ENCODE measurements at places on chromosomes 6 and 20.

- no peak for DNase-seq
Observed at GRCh38 chr6:41470331-41471063, 75.7 kb upstream of the FOXP4 start.

DNA sequence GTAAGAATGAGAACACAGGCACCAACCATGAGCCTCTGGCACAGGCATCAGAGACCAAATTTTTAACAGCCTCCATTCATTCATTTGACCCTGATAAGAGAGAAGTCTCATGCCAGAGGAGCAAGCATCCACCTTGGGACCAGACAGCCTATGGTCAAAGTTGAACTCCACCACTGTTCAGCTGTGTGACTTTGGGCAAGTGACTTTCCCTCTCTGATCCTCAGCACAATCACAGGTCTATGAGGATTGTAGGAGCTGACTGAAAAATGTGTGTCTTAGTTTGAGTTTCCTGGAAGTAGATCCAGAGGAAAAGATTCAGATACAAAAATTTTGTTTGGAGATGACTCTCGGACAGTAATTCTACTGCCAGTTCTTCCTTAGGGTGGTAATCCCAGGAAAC is 645.1 kb upstream of the DEFB115 start:
- no peak for DNase-seq

DNA sequence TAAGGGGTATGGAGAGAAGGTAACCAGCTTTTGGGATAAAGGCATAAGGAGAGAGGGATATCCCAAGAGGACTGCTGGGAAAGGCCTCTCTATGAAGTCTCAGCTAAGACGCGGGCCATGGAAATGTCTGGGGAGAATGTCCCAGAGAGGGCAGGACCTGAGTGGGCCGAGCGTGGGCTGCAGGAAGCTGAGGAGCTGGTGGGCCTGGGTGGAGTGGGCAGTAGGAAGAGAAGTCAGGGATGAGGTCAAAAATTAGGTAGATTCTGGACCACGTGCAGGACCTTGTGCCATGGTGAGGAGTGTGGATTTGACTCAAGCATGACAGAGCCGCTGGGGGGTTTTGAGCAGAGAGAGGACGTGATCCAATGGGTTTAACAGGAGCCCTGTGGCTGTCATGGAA is 66.5 kb upstream of the SULF2 start:
- DNase-seq, result no peak

GRCh38 chr6:44073612-44074438 is 53.4 kb downstream of the MRPL14 start:
- no peak for DNase-seq

DNA sequence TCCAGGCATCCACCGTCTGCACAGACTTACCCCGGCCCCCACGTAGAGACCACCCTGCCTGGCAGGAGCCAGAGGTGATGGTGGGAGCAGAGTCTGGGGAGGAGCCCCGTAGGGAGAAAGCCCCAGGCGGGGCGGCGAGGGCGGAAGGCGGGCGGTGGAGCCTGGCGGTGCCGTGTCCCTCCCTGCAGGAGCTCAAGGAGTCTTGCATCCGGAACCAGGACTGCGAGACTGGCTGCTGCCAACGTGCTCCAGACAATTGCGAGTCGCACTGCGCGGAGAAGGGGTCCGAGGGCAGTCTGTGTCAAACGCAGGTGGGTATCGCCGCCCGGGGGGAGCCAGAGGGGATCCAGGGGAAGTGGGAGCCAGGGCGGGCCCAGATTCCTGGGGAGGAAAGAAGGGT is 6.0 kb downstream of the CLPSL1 start:
- DNase-seq, result no peak

- no peak for DNase-seq
Observed at GRCh38 chr6:160959726-160960435, 31.7 kb upstream of the MAP3K4 start.

GRCh38 chr6:102520966-102521365 is 1127.5 kb downstream of the GRIK2 start:
- no peak for DNase-seq

GRCh38 chr6:150194195-150194594 is 51.4 kb downstream of the PPP1R14C start:
- no peak for DNase-seq

DNA sequence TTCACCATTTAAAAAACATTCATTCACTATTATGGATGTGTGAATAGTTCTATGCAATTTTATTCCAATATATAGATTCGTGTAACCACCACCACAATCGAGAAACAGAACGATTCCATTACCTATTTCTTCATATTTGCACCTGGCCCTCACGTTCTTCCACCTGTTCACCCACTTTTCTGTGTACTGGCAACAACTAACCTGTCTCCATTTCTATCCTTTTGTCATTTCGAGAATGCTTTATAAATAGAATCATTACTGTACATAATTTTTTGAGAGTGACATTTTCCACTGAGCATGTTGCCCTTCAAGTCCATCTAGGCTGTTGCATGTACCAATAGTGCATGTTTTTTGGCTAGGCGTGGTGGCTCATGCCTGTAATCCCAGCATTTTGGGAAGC is 23.2 kb upstream of the STX11 start:
- DNase-seq, result no peak

DNA sequence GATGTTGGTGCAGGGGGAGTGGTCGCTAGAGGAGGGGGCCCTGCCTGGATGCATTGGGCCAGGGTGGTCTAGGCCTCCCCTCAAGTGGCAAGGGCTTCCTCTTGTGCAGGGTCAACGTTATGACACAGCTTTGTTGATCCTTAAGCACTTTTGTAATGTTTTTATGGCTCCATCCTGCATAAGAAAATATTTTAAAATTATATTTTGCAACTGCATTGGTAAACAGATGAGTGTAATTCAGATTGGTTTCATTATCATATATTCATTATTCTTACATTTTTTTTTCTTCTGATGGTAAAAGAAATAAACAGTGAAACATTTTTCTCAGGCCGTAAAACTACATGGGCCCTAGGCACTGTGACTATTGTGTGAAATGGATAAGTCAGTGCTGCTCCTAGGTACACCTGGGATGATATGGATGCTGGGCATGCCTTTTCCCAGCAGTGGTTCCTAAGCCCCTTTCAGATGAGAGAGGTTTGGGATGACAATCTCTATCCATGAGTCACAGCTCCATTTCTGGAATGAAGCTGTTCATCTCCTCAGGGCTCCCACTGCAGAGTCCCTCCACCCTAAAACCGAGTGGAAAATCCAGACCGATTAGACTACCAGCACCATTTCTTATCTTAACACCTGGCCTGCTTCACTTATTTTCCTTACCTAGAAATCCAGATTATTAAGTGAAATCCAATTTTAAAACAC is 5.8 kb upstream of the SIM1 start:
- no peak for DNase-seq

DNA sequence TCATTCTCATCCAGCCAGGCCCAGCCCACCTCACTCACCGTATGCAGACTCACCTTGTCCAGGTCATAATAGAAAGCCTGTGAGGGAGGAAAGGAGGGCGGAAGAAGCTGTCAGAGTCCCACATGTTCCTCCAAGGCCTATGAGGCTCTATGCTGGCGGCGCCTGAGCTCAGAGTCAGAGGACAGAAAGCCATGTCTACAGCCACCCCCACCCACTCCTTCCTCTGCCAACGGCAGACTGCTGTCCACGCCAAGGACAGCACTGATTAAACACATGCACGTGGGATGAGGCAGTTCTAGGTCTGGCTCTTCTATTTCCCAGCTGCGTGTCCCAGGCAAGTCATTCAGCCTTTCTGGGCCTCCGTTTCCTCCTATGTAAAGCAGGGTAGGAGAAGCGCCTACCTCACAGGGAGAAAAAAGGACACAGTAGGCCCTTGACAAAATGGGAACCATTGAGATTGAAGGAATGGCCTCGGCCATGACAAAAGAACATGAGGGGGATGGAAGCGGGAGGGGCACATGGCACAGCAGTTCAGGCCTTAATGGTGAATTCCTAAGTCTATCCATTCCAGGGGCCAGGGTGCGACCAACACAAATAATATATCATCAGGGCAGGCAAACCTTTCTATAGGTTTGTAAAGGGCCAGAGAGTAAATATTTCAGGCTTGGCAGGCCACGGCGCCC is 80.1 kb downstream of the RIPOR3 start:
- no peak for DNase-seq

All from iPS DF 6.9 (cell line).